T47D (cell line): ENCODE measurements at places on chromosomes 12 and 14.

GRCh38 chr14:54797986-54798385, 104.6 kb downstream of the GCH1 start:
- DNase-seq, result no peak

GRCh38 chr12:64737539-64737938, 21.7 kb downstream of the GNS start:
- DNase-seq, result no peak

GRCh38 chr14:50677527-50678063, 9.5 kb upstream of the SAV1 start:
- DNase-seq, result no peak

DNA sequence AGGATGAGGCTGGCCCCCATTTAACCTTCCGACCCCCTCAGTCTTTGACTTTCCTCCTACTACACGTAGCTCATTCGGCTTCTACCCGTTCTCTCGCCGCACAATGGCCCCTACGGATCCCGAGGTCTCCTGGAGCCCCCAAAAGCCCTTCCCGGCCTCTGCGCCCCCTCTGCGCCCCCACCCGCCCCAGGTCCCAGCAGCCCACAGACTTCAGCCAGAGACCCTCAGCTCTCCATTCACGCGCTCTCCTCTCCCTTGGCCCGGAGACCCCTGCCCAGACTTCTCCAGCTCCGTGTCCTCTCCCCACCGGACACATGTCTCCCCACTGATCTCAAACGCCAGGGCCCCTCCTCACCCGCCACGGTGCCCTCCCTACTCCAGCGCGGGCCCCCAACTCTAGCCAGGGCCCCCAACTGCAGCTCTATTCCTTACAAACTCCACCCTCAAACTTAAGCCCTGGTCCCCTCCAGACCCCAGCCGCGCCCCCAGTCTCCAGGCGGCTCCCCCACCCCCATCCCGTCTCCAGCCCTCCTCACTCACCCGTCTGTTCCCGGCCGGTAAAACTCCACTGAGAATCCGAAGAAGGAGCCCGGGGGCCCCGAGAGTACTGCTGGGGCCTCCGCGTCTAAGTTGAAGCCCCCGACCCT, 502 bp downstream of the ITGA5 start:
- DNase-seq, result no peak

DNA sequence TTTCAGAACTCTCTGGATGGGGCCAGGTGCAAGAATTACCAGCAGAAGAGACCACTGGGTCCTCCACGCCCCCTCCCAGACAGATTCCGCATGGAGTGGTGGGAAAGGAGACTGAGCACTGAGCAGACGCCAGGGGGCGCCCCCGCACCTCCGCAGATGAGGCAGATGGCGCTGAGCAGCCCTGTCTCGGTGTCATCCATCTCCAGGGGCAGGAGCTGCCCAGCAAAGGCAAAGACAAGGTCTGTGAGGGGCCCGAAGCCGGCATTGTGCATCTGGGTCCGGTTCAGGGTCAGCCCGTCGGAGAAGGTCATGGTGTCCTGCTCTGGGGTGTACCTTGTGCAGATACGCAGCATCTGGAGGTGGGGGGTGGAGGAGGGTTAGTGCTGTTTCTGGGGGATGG, 6.3 kb upstream of the ITGB7 start:
- DNase-seq, result peak; percentile 80

DNA sequence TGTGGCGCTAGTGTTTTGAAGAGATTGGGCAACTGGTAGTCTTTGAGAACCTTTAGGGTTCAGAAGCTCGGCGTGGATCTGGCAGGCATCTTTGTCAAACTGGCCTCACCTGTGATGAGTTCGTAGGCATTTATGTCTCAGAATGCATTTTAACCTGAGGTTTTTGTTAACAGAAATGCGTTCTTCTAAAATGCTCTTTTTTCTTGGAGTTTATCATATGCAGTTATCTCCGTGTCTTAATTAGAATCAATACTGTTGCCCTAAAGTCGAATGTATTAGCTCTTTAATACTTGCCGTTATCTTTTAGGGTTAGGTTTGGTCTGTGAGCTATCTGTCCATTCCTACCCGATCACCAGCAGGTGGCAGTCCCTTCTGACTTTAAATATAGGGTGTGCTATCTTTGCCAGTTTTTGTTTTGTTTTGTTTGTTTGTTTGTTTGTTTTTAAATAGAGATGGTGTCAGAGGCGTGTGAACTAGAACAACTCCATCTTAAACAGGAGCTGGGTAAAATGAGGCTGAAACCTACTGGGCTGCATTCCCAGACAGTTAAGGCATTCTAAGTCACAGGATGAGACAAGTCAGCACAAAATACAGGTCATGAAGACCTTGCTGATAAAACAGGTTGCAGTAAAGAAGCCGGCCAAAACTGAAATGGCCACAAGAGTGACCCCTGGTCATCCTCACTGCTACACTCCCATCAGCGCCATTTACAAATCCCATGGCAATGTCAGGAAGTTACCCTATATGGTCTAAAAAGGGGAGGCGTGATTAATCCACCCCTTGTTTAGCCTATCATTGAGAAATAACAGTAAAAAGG, 1.4 kb downstream of the ATF1 start:
- peak; percentile 67 for DNase-seq

DNA sequence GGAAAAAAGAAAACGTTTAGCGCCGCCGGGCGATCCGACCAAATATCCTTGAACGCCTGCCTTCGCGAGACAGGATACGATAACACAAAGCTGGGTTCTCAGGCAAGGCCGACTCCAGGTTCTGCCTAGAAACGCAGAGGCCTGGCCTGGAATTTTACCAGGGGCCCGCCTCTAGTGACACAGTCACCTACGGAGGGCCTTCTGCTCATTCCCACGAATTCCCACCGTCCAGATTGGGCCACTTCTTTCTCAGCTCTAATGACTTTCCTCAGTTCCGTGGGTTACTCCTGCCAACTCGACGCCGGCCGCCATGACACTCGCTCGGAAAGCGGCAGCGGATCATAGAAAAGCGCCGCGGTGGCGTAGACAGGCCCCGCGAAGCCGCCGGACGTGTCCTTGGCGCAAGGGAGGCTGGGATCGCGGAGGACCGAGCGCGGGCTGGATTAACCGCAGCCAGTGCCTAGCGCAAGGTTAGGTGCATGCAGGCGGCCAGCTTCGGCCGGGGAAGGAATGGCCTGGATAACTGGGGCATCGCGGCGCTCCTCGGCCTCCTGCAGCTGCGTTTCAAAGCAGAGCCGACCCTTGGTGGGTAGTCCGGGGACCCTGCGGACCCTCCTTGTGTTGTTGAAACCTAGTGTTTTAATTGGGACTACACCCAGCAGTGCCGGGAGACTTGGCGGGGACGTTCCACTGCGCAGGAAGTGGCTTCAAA, at the start of gene TRIP11:
Gene TRIP11 (minus strand): TSS at position 341 of the 712 bp plus-strand sequence. CDS start 374 bp downstream, outside the sequence.
- DNase-seq, result peak; percentile 96

GRCh38 chr14:105180592-105181548, at the start of gene NUDT14:
TSS of gene NUDT14 (minus strand) at chr14:105181312. CDS start at chr14:105181209, 103 bp downstream.
- peak; percentile 99 for DNase-seq

GRCh38 chr12:123914726-123915333, 57.8 kb downstream of the CCDC92 start:
- no peak for DNase-seq

- DNase-seq, result peak; percentile 73
Observed at GRCh38 chr12:119334430-119335170, at the start of gene CCDC60. TSS of gene CCDC60 (plus strand) at chr12:119334729. CDS start at chr12:119335177, 448 bp downstream.

DNA sequence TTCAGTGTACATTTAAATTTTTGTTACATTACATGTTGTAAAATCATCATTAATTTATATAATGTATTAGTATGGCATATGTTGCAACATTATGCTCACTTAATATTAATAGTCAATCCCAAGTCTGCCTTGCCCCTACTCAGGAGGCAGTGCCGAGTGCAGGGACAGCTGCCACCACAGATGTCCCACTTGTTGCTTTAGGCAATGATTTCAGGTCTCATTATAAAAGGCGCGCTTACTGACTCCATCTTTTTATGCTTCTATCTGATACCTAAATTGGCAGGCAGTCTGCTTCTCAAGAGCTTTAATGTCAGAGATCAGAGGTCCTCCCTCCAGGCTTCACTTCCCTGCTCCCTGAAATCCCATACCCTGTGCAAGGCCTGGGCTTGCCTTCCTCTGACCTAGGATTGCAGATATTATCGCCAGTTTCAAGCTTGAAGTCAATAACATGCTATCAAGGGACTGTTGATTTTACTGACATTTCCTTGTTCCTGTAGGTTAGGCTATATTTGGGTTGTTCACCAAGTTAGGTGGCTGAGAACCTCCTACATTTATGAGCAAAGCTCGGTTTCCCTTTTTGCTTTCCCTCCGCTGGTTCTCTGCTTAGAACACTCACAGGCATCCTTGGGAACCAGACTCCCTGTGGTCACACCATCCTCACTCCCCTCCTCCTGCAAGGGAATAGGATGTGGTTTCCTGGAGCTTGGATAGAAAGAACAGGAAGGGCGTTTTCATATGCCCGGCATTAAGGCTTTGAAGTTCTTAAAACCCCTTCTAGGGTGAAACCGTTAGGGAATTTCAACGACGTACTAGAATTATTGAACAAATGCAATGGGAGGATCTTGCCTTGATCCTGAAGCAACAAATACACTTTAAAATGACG, 208.4 kb upstream of the FKBP4 start:
- DNase-seq, result no peak

GRCh38 chr12:97398704-97399103, 63.9 kb upstream of the RMST start:
- DNase-seq, result no peak

GRCh38 chr12:16299403-16299802, 21.9 kb upstream of the SLC15A5 start:
- DNase-seq, result no peak

GRCh38 chr12:109626378-109627115, 53.0 kb downstream of the MVK start:
- DNase-seq, result no peak

GRCh38 chr12:52372216-52373154, 5.2 kb upstream of the KRT85 start:
- peak; percentile 89 for DNase-seq

DNA sequence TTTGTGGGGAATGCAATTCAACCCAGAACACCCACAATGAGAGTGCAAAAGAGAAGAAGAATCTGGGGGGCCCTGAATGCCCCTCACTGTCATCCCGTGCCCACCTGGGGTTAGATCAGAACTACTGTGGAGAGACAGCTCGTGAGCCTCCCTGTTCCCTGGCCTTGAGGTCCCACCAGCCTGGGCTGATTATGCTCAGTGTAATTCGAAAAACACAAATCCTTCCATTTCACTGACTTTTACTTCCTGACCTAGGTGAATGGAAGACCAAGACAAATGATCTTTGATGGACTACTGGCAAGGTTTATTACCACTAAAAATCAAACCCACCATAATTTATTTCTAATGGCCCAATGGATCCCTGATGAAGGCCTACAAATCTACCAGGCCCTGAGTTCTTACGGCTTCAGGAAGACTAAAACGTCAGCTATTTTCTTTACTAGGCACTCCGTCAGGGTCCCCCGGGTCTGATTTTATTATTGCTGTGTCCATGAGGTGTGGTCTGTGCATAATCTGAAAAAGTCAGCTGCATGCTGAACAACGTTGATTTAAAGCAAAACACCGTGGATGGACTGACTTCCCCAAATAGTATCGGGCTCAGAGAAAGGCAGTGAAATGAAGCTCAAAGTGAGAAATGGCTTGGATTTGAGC, 44.9 kb upstream of the RMST start:
- DNase-seq, result no peak
